ENCODE measurements at places on chromosomes 5 and 9. TPM values are rescaled to one million over a fixed set of nuclear protein-coding genes. Genes with fewer than 3 reads are reported as not detected.

GRCh38 chr5:76801159-76801802, 17.5 kb upstream of the F2RL1 start:
- no peak for DNase-seq

DNA sequence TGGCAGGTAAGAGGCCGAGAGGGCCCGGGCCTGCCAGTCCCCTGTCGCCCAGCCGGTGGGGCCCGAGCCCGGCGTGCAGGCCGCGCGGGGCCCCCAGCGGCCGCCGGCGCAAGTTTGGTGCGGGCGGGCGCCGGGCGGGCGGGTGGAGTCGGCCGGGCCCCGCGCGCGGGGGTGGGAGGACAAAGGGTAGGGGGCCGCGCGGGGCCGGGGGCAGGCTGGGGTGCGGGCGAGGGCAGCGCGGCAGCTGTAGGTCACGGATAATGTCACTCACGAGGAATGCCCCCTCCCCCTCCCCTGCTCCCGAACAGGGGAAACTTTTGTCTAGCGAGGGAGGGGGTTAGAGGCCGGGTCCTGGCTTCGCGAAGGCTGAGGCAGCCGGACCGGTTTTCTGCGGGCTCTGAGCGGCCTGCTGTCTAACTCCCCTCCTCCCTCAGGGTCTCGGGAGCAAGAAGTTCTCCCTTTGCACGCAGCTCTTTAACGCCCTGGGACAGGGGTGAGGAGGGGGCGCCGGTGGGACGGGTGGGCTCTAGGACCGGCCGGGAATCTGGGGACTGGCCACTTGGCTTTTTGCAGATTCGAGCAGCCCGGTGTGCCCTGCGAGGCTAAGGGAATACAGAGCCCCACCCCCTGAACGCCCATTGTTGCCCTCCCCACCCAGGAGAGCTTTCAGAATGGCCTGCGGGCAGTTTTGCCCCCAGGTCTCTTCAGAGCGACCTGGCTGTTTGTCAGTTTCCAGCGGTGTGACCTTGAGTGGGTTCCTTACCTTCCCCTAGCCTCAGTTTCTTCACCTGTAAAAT, 21.3 kb upstream of the NDST1 start:
- no peak for DNase-seq

Gene ANKHD1
- total RNA-seq = 80.4 TPM

DNA sequence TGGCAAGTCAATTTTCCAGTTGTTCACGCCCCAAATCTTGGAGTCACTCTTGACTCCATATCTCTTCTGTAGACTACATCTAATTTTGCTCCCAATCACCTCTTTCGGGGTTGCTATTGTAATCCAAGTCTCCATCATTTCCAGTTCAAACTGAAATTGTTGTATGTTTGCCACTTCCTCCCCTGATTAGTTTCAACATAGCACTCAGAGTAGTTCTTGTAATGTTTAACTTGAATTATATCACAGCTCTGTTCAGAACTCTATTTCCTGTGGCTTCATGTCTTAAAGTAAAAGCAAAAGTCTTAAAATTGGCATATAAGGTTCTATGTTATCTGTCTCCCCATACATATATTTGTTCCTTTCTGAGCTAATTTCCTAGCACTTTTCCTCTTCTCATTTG, 348.5 kb upstream of the RIOK2 start:
- no peak for DNase-seq

DNA sequence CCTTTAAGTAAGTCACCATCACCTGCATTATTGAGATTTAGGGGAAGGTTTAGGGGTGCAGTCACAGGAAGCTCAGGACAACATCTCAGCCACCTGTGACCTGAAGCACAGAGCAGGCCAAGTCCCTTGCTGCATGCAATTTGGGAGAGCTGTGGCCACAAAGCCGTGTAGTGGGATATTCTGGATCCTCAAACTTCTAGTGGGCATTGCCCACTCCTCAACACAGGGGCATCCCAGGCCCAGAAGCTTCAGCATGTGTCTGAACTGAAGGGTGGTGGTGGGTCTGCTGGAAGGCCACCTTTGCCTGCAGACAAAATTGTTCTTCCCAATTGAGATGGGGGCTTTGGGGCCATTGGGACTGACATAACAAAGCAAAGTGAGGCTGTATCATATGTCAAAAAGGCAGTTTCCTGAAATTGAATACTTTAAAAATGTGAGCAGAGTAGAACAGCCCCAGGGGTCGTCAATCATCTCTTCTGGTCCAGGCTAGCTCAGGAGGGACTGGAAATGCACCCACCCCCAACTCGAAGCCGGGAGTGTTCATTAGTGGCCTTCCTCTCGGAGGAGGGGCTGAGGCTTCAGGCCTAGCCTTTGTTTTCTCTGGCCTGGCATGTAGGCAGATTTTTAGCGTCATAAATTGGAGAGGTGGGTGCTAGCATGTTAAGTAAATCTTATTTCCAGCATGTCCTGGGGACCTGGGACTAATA, 2.8 kb upstream of the GADD45G start:
- no peak for DNase-seq

GRCh38 chr5:52041842-52042241, 658.6 kb downstream of the ISL1 start:
- no peak for DNase-seq

All from kidney epithelial cell (primary cell).